ENCODE measurements at places on chromosomes 3 and 15. TPM values are rescaled to one million over a fixed set of nuclear protein-coding genes. Genes with fewer than 3 reads are reported as not detected.

GOLGA8Q gene
- total RNA-seq: not detected

PLCB2 gene
- 0.24 TPM for total RNA-seq

ENTPD3 gene
- not detected for total RNA-seq

LRRC58 gene
- total RNA-seq: 15.8 TPM

SERPINI2 gene
- total RNA-seq: not detected

GRK7 gene
- not detected for total RNA-seq

FAM174B gene
- 2.1 TPM for total RNA-seq

SLC12A8 gene
- total RNA-seq: 3.7 TPM

TRIM42 gene
- total RNA-seq: not detected

DNA sequence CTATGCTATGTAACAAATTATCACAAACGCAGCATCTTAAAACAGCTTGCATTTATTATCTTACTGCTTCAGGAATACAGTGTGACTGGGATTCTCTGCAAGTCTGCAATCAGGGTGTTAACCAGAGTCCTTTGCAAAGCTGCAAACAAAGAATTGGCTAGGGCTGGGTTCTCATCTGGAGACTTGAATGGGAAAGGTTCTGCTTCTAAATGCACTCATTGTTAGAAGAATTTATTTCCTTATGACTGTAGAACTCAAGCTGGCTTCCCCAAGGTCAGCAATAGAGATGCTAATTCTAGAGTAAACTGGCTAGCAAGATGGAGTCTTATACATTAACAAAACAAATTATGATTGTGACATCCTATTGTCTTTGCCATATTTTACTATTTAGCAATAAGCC lies 673.7 kb downstream of the DIPK2A start:
- no peak for DNase-seq

DNA sequence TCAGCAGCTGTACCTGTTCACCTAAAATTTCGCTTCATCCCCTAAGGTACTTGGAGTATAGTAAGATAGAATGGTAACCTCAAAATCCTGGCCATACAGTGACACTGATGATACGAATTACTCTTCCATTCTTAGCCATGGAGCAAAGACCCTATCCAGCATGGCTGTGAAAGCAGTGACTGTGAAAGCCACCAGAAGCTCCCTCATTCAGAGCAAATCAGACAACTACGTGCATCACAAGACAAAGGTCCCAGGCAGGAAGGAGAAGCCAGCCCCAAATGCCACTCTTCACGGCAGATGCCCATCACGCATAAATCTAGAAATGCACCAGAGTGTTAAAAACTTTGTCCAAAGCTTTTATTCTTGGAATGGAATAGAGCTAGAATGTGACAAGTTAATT lies 99.4 kb downstream of the GABRB3 start:
- DNase-seq: no peak

GRCh38 chr15:99153026-99153535 lies 48.2 kb downstream of the SYNM start:
- DNase-seq: no peak

- DNase-seq: peak; percentile 83
Measured at GRCh38 chr3:127817406-127817841, 4.9 kb downstream of the MGLL start.

GRCh38 chr3:137796993-137797392 lies 32.9 kb downstream of the SOX14 start:
- DNase-seq: no peak

DNA sequence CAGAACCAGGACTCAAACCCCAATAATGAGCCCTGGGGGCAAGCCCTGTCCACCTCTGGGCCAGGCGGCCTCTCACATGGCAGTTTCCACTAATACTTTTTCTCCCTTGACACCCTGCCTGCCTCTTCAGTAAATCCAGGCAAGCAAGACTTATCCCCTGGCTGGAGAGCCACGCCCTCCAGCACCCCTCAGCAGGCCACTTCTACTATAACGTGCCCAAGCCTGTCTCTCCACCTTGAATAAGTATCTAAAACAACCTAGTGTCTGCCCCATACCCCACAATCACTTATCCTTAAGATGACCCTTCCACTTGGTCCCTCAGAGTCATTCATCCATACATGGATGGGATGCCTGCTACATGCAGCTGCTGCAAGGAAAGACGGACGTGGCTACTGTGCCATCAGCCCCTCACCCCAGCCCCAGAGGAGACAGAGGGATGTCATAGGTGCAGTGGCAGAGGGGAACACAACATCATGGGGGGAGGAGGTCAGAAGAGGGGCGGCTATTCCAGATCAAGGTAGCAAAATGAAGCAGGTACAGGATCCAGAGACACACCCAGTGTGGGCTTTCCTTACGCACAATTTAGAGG lies 63.4 kb downstream of the LRIG1 start:
- DNase-seq: no peak

DNA sequence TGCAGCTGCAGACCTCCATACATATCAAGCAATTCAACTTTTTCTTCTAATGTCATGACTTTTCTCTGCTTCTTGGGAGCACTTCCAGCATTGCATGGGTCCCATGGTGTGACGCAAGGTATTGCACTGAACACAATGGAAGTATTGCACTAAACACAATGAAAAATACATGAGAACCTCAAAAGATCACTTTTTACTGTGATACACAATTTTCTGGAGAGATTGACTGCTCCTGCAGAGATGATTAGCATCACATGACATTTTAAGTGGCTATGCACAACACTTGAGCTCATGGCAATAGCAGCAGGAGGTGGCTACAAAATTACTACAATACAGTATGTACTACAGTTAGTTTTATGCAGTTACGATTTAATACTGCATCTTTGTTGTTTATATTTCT lies 113.5 kb upstream of the BHLHE40 start:
- DNase-seq: no peak

DNA sequence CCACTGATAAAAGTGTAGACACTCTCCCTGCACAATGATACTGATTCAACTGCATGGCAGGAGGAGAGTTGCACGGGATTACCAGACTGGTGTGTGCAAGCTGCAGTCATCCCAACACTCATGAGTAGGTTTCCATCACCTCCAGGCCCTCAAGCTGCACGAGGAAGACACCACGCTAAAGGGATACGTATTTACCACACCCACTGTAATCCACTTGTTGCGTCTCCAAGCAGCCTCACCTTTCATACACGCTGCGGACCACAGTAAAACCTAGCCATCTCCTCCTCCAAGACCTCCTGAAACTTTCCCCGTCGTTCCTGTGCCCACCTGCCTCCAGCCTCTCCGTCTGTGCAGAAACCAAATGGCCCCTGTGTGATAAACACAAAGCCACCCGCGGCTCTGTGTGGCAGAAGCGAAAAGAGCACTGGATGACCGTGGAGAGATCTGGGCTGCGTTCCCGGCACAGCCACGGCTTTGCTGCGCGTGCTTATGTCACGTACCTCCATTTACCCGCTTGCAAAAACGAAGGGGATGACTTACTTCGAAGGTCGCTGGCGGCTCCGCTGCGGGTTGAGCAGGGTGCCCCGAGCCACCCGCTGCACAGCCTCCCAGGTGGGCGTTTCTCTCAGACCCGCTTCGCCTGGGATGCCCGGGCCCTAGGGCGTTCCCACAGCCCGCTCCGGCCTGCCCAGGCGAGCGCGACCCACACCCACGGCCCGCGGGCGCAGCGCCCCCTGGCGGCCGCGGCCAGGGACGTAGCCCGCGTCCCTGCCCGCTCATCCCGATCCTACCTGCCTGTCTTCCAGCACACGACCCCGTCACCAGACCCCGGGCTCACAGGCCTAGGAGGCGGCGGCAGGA lies 643 bp downstream of the ABCC5 start:
- no peak for DNase-seq

DNA sequence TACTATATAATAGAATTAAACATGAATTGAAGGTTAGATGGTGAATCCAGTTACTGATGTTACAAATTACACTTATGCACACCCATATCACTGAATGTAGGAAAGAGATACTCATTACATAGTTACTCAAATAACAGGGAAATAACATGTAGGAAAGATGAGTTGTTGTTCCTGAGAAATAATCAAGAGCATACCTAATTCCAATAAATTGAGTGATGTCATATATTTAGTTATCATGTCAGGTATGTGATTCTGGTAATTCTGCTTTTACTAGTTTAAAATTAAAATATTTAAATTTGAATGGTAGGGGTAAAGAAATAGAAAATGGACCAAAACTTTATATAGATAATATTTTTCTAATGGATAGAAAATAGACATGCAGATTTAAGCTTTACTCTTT lies 102.6 kb upstream of the MYZAP start:
- no peak for DNase-seq

DNA sequence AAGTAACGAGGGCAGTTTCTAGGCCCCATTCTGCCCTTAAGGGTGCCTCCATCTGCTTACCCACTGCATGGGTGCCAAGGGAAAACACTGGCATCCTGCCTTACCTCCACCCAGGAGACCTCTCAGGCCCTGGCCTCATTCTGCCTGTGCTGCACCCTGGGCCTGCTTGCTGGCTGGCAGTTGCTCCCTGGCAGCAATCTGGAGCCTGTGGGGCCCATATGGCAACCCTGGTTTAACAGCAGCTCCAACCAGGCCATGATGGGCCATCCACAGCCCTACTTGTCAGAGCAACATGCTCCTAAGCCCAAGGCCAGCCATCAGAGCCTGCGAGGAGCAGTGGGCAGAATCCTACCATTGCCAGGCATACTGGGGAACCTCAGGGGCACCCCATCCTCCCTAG lies 3.7 kb downstream of the C3orf18 start:
- no peak for DNase-seq

- DNase-seq: peak; percentile 77
Measured at GRCh38 chr3:78255403-78255802, 1215.5 kb downstream of the ROBO2 start.

- DNase-seq: no peak
Measured at GRCh38 chr3:17798000-17798399, 55.6 kb upstream of the TBC1D5 start.
